ENCODE measurements at places on chromosomes 16 and 17.

DNA sequence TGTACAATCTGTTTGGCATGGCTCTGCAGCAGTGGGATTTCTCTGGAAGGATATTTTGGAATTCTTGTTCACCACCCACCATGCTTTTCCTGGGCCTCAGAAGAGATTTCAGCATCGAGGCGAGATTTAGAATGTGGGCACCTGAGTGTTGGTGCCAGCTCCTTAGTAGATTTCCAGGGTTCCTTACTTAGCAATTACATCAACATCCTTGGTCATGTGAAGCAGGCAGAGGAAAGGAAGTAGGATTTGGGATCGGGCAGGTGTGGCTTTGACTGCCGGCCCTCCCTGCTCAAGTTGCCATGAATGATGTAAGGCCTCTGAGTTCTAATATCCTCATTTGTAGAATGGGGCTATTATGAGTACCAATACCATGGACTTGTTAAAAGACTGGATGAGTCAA lies 13.1 kb upstream of the RBFOX1 start:
- no peak for DNase-seq

DNA sequence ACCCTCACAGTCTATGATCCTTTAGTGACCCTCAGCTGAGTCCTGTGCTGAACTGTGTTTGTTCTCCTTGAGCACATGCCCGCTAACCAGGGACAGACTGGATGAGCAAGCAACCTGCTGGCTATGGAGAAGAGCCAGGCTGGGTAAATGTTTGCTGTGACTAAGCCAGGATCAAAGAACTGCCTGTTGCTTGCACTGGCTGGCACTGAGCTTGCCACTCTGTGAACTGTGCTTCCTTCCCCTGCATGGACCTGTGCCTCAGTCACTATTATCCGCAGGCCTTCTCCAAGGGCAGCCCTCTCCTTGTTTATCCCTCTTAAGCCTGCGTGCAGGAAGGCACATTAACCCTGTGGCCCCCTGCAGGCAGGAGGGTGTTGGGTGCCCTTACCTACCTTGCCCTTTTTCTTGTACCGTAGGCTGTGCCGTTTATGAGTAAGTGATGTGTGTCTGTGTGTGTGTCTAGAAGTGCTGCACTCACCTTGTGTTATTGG lies 7.4 kb downstream of the PNPO start:
- no peak for DNase-seq

- DNase-seq = no peak
Measured at GRCh38 chr16:76959166-76959565, 231.8 kb upstream of the MON1B start.

DNA sequence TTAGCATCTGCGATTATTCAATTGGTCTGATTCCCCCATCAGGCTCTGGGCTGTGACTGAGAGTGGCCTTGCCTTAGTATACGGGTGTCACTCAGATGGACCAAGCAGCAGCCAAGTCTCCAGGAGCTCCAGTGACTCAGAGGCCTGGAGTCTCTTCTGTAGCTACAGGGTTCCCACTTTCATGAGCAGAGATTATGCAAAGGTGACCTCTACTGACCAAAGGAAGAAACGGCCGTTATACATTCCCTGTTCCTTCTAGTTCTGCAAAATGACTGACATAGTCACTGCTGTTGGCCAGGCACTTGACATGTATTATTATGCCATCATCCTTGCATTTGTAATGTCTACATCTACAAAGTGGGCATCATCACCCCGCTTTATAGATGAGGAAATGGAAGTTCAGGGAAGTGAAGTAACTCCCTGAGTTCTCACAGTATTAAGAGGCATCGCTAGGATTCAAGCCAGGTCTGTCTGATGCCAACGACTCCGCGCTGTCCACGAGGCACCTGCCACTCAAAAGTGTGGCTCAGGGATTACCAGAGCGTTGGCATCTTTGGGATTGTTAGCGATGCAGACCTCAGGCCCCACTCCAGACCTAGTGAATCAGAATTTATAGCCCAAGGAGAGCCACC lies 23.3 kb downstream of the SLC38A7 start:
- DNase-seq = no peak

DNA sequence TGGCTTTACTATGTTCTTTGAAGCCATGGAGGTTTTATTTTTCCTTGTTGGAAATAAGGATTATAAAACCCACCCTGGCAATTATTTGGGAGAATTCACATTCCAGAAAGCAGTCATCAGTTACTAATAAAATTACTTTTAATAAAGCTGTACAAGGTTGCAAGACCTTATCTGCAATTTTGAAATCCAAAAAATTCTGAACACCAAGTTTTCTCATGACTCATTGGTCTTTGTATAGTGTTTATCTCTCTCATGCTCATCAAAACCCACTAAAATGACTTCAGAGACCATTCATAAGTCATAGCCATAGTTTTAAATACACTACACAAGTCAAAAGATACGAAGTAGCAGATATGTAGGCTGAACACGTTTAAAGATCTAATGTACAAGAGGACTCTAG lies 6.0 kb upstream of the KRT38 start:
- no peak for DNase-seq

- no peak for DNase-seq
Measured at GRCh38 chr17:57948555-57949420, 6.4 kb downstream of the CUEDC1 start.

DNA sequence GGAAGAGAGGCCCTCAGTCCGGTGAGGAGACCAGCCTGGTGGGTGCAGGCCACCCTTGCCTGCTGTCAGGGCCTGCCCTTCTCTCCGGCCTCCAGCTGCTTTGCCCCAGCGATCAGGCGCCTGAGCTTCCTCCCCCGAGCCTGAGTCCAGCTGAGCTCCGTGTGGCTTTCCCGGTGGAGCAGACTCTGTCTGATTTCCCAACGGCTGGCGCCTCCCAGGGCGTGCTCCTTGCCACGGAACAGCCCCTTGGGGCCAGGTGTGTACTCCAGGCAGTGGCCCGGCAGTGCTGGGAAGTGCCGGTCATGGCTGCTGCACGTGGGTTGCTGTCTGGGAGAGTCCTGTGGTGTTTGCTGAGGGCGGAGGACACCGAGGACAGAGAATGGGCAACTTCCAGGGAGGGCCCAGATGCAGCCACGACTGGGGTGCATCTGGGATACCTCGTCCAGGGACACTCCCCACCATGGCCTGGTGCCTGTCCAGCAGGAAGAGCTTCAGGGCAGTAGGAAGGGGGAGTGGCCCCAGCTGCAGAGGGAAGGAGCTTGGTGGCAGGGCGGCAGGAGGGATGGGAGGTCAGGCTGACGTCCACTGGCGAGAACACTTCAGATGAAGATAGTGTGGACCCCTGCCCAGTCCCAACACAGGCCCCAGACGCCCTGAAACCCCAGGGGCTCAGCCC lies 22.5 kb downstream of the METRNL start:
- DNase-seq = no peak

DNA sequence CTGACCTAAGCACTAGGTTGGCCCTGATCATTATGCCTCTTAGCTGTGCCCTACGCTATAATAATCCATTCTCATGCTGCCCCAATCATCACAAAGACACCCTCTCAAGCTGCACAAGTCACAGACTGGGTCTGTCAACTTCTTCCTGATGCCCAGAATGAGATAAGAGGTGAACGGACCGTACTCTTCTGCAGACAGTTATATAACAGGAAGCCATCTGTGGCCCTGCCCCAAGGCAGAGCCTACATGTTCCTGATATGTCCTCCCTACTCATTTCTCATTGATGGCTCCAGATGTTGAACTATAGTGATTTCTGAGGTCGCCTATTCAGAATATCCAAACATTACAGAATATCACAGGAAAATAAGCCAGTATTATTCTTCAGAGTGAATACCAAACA lies 471.6 kb upstream of the ERCC4 start:
- no peak for DNase-seq

GRCh38 chr16:52350031-52350642 lies 196.8 kb downstream of the TOX3 start:
- no peak for DNase-seq

DNA sequence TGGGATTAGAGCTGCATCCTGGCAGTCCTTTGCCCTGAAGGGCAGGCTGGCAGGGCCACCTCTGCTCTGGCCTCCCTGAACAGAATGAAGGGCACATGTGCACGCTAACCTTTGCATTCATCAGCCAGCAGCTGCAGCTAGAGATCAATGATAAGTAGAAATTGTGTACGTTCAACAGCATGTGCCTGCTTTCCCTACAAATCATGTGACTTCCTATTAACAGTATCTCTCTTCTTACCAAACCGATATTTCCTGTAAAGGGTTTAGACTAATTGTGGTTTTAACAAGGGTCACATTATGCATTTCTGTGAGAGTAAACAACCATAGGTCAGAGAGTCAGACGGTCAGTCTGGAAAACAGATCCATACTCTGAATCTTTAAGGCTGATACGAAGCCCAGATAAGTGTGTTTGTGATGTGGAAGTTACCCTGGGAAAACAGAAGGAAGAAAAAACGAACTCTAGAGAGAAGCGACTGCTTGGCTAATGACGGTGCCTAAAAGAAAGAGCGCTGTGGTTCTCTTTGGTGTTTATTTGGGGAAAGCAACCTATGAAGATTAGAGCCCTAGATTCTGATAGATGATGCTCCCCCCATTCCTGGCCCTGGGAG lies 219.4 kb downstream of the MAF start:
- no peak for DNase-seq

GRCh38 chr16:88558457-88559442 lies 11.5 kb upstream of the ZC3H18 start:
- no peak for DNase-seq

GRCh38 chr17:80312621-80313135 lies 52.0 kb downstream of the RNF213 start:
- DNase-seq = no peak

GRCh38 chr17:63985387-63986140 lies 12.6 kb upstream of the PRR29 start:
- no peak for DNase-seq
